GM12892 (cell line): ENCODE measurements at places on chromosomes 1 and 21.
A peak's percentile ranks its signal among the peaks of the same experiment; 100 is the strongest.

GRCh38 chr1:44100183-44100868 lies 18.3 kb upstream of the KLF17 start:
- no peak for DNase-seq

DNA sequence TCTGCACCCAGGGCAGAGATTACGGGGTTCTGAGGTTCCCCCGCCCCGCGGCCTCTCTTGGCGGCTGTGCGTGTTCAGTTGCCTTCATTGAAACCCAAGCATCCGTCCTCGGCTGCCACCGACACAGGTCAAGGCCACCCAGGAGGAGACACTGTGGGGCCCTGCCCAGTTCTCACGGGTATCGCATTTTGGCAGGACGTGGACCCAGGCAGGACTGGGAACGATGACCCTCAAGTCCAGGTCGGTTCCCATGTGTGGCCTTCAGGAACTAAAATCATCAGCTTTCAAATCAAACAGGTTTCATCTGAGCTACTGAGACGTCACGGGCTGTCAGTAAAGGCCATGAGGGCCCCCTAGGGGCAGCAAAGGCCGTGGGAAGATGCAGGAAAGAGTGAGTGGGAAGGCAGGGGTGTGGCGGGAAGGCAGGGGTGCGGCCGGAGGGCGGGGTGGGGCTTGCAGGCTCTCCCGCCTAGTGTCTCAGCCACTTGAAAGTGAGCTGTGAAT lies 7.0 kb upstream of the C1orf174 start:
- DNase-seq: no peak

GRCh38 chr1:193456811-193457280 lies 270.4 kb upstream of the B3GALT2 start:
- no peak for DNase-seq

DNA sequence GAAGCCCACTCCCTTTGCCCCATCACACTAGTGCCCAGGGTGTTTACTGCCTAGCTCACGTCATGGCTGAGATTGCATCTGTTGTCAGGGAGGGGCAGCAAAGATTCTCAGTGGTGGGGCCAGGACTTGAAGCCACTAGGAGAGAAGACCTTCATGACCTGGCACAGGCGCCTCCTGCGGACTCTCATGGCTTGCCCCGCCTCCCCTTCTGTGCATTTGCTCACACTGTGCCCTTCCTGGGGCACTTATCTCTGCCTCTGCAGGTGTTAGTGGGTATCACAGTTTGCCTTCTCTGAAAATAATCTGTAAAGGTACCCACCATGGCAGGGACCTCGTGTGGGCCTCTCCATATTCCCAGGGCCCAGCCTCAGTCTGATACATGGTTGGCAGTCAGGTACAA lies 20.1 kb downstream of the PTPRU start:
- no peak for DNase-seq

GRCh38 chr21:15285556-15285955 lies 220.8 kb upstream of the NRIP1 start:
- DNase-seq: no peak

GRCh38 chr1:232980986-232981560 lies 30.7 kb downstream of the NTPCR start:
- DNase-seq: no peak

GRCh38 chr1:4986306-4986705 lies 331.9 kb downstream of the AJAP1 start:
- DNase-seq: no peak

- DNase-seq: no peak
Observed at GRCh38 chr21:45305836-45306235, 18.1 kb upstream of the POFUT2 start.

DNA sequence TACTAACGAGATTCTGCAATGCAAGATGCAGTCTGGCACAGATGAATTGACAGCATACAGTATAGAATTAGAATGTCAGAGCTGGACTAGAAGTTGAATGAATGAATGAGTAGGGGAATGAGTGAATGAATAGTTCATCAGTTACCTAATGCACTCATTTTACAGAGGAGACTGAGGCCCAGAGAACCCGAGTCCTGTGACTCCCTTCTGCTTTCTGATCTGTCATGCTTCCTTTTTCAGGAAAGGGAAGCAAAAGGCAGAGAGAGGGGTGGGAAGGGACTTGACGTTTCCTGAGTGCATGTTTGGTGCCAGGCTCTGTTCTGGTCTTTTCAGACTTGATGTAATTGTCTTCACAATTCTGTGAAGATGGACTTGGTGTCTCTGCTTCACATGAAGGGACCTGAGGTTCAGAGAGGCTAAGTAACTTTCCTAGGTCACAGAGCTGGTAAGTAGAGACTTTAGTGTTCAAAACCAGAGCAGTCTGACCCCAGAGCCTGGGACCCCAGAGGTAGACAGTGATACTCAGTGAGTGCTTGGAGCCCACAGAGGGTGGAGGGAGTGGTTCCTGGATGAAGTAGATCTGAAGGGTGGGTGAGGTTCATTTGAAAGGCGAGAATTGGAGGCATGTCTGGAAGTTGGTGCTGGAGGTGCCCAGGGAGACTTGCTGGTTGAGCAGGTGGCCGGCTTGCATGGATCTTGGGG lies 8.0 kb upstream of the MEX3A start:
- DNase-seq: no peak

DNA sequence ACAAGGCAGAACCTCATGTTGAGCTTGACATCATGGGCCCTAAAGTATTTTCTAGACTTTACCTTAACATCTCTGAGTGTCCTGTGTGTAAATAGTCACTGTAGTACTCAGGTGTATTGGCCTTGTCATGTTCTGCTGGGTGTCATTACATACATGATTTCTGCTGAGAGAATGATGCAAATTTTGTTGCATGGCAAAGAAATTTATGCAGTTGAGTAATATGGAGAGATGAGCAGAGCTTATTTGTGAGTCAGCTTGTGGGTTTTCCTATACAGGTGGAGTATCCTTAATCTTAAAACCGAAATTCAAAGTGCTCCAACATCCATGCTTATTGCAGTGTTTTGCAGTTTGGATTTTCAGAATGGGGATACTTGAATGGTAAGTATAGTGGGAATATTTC lies 36.6 kb downstream of the RGL1 start:
- DNase-seq: no peak

- no peak for DNase-seq
Observed at GRCh38 chr21:38097789-38098188, 159.0 kb upstream of the KCNJ15 start.

- DNase-seq: no peak
Observed at GRCh38 chr21:16363518-16363917, 633.7 kb downstream of the USP25 start.

GRCh38 chr21:39843483-39843882 lies 23.8 kb upstream of the PCP4 start:
- DNase-seq: no peak

- DNase-seq: no peak
Observed at GRCh38 chr21:33924766-33925100, 9.1 kb upstream of the ATP5PO start.

GRCh38 chr1:167229719-167230385 lies 9.2 kb downstream of the POU2F1 start:
- DNase-seq: no peak

GRCh38 chr21:27152996-27153395 lies 186.1 kb upstream of the ADAMTS5 start:
- DNase-seq: no peak

GRCh38 chr1:244599937-244600350 lies 53.0 kb upstream of the DESI2 start:
- peak; percentile 21 for DNase-seq

DNA sequence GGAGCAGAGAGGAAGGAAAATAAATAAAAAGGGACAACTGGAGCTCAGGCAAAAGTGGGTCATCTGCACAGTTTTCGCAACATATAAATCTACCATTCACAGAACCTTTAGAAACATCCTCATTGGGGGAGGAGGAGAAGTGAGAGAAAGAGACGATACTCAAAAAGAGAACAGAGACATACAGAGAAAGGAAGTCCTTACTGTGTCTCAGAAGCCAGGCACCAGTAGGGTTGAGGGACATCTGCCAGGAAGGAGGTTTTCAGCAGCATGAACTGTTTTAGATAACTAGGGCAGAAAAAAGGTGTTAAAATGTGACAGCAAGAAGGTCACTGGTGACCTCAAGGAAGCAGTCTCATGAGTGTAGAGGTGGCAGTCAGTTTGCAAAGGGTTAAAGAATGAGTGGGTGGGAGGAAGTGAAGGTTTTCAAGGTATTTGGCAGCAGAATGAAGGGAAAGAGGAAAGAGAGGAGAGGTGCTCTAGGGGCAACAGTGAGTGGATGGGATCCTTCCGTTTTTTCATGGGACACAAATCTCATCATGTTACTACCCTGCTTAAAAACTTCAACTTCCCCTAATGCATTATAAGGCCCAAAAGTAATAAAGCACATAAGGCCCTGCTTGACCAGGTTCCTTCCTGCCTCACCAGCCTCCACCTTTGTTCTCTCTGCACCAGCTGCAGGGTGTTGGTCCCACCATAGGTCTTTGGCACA lies 9.5 kb downstream of the JAK1 start:
- peak; percentile 60 for DNase-seq

DNA sequence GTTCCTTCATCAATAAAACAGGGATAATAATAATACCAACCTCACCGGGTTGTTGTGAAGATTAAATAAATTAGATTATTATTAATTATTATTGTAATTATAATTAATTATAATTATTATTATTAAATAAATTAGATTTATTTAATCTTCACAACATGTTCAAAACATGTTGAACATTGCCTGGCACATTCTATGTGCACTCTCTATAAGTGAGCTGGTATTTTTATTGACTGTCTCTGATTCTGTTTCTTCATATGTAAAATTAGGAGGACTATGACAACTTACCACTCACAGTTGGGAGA lies 834 bp upstream of the C8B start:
- DNase-seq: no peak
